CD4-positive, alpha-beta T cell treated with Interleukin-10 for 1 hour (primary cell): ENCODE measurements at places on chromosomes 3 and 15.

GRCh38 chr3:182369861-182370260 is 423.4 kb upstream of the ATP11B start:
- DNase-seq, result no peak

DNA sequence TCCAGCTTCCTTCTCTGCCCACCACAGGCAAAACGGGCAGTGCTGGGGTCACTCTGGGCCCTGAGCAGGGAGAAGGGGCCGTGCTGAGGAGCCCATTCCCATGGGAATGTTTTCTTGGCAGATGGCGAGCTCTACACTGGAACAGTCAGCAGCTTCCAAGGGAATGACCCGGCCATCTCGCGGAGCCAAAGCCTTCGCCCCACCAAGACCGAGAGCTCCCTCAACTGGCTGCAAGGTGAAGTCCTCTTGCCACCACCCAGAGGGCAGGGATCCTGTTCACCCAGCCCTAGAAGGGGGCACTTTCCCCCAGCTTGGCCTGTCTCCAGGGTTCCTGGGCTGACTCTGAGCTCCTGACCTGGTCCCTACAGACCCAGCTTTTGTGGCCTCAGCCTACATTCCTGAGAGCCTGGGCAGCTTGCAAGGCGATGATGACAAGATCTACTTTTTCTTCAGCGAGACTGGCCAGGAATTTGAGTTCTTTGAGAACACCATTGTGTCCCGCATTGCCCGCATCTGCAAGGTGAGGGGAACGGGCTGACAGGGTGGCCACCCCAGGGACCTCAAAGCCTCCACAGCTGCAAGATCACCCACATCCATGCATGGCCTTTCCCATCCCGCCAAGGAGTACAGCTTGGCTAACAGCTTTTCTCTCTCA is 12.4 kb downstream of the CIB1 start:
- peak; percentile 36 for DNase-seq

- peak; percentile 34 for DNase-seq
These were observed 115.7 kb upstream of the TSPAN3 start for GRCh38 chr15:77186594-77187011.

DNA sequence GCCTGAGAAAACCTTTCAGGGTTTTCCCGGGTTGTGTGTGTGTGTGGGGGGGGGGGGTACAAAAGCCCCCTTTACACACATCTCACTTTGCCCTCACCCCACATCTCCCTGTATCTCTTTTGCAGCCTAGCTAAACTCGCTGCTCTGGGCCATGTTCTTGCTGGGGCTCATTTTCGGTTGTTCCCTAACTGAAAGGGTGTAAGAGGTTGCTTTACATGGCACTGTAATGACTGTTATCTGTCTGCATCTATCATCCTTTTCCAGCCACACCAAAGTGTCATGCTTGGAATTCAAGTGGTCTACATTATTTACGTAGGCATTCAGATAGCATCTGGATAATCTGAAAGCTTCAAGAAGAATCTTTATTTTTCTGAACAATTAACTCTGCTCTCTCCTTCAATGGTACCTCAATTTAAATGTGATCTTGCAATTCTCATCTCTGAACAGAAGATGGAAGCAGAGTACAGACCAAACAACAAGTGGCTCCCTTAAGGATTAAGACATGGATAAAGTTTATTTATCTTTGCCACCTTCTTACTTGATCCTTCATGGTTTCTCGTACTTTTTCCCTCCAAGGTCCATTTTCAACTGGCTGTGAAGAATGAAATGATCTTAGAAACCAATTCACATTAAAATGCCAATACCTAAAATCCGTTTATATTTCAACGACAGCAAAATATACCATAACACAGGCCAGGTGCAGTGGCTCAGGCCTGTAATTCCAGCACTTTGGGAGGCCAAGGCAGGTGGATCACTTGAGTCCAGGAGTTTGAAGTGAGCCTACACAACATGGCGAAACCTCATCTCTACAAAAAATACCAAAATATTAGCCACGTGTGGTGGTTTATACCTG is 34.9 kb downstream of the DCLK3 start:
- DNase-seq, result peak; percentile 45

DNA sequence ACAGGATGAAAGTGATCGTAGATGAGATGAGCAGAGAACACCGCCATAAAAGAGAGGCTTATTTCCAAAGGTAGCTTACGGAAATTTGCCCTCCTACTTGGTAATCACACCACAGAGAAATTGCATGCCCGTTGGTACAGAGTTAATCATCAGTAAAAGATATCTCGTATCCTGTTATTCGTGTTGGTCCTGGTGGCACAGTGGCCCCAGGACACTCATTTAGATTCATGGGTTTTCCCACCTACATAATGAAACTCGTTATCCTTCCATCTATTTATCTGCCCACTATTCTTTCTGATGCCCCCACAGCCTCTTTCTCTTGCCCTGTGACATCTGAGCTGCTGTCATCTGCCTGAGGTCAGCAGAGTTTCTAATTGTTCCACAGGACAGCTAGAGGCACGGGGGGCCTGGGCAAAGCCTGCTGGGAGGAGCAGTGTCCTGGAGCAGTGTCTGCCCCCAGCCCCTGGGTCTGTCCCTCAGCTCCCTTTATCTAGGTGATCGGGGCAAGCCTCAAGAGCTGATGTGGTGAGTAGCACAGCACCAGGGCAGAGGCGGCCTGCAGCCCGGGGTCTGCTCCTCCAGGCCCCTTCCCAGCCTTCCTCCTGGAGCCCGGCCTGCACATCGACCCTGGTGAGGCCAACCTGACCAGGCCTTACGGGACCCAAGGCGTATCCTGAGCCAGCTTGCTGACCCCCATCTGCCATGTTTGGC is 42.2 kb downstream of the PXYLP1 start:
- DNase-seq, result no peak

GRCh38 chr3:165751637-165752036 is 85.6 kb downstream of the BCHE start:
- no peak for DNase-seq

DNA sequence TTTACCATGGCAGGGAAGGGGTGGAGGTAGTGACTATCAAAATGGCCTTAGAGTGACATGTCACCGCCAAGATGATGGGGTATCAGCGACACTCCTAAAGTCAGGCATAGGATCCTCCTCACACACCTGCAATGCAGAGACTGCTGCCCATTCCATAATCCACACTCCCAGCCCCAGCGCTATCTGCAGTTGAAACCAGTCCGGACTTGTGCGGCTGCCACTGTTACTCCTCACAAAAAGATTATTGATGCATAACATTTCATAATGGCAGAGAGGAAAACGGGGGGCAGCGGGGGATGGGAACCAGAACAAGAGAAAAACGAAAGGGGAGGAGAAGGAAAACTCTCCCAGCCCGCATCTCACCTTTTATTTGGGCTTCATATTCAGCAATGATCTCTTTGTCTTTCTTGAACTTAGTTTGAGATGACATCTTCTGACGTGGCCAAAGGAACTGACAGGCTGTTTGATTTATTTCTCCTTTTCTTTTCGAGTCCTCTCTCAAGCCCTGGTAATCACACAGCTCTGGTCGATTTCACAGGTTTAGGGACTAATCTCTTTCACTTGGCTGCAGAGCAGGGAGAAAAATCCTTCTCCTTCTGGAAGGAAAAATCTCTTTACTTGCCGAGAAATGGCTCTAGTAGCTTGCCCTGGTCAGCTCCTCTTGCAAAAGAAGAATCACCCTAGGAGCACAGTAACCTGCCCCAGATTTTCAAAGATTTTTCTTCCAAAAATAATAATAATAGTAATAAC is 749 bp downstream of the SRGAP3 start:
- no peak for DNase-seq

GRCh38 chr3:76684946-76685345 is 355.0 kb upstream of the ROBO2 start:
- no peak for DNase-seq

DNA sequence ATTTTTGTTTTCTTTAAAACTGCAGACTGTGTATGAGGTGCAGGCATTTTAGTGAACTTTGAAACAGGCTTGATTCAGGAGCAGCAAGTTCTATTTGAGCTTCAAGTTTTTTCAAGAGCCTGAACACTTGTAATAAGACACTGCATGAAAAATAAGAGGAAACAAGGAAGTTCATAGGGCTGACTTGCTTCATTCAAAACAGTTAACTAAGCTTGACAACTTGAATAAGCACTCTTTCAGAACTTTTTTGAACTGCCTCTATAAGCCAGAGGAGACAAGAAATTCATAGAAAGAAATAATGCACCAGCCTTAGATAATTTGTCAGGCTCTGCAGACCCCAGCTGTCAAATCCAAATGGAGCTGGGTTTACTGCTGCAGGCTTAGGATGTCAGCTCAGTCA is 130.2 kb downstream of the SSR3 start:
- no peak for DNase-seq

GRCh38 chr3:13557926-13558325 is 9.0 kb downstream of the FBLN2 start:
- DNase-seq, result no peak

DNA sequence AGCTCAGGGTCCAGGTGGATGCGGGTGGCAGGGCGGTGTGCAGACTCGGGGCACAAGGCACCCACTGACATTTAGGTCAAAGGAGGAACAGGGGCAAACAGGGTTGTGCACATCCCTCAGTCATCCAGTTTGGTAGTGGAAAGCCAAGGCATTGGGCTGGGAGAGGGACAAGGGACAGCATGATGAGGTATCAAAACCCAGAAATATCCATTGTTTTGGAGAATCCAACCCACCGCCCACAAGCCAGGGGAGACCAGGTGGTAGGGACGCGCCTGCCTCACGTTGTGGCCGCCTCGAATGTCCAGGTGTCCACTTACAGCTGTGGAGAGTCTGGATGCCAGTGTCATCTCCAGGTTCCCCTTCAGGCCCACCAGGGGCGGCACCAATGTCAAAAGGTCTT is 33.3 kb downstream of the SLC41A3 start:
- no peak for DNase-seq

GRCh38 chr15:50145451-50145872 is 26.4 kb upstream of the ATP8B4 start:
- peak; percentile 56 for DNase-seq

DNA sequence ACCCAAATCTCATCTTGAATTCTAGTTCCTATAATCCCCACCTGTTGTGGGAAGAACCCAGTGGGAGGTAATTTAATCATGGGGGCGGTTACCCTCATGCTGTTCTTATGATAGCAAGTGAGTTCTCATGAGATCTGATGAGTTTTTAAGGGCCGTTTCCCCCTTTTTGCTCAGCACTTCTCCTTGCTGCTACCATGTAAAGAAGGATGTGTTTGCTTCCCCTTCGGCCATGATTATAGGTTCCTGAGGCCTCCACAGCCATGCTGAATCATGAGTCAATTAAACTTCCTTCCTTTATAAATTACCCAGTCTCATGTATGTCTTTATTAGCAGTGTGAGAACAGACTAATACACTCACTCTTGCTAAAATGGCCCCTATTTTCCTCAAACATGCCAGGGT is 374.7 kb downstream of the TUSC7 start:
- peak; percentile 0 for DNase-seq

- no peak for DNase-seq
These were observed 49.3 kb downstream of the CMTM6 start for GRCh38 chr3:32453346-32453745.

DNA sequence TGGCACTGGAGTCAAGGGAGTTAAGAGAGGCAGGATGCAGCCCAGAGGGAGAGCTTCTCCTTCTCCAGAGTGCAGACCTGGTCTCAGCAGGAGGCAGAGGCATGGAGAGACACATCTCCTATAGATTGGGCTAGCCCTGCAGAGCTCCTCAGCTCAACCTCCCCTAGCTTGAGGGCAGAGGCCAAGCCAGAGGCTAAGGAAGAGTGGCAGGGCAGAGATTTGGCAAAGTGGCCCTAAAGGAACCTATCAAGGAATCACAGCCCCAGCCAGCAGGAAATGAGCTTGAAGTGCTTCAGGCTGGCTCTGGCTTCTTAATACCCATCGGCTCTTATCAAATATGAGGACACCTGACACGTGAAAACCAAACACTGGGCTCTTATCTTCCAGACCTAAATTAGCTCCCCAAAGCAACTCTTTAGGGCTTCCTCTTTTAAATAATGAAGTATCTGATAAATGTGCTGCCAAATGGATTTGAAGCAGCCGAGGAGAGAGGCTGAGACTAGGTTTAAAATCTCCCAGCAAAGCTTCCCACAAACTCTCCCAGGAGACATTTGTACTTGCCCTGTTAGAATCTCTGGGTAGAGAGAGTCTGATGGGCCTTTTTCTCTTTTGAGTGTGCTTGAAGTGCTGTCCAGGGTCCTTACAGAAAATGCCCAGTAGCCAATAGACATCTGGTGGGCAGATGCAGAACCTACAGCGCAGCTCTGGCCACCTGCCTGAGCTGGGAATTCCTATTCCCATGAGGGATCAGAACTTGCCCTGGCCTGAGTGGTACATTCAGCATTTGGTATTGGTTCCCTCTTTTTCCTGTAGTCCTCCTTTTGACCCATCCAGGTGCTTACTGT is 271.4 kb downstream of the CLSTN2 start:
- DNase-seq, result no peak

GRCh38 chr3:50370594-50370993 is 11.3 kb upstream of the TMEM115 start:
- DNase-seq, result no peak

GRCh38 chr3:50637011-50637410 is 20.1 kb downstream of the MAPKAPK3 start:
- no peak for DNase-seq

DNA sequence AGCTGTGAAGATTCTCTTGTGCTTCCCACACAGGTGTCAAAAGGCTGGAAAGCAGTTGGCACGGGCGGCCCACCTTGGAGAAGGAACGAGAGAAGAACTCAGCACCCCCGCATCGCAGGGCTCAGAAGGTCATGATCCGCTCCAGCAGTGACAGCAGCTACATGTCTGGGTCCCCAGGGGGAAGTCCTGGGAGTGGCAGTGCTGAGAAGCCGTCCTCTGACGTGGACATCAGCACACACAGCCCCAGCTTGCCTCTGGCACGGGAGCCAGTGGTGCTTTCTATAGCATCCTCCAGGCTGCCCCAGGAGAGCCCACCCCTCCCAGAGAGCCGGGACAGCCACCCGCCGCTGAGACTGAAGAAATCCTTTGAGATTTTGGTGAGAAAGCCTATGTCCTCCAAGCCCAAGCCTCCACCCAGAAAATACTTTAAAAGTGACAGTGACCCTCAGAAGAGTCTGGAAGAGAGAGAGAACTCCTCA is 31.4 kb downstream of the STARD5 start:
- peak; percentile 71 for DNase-seq

DNA sequence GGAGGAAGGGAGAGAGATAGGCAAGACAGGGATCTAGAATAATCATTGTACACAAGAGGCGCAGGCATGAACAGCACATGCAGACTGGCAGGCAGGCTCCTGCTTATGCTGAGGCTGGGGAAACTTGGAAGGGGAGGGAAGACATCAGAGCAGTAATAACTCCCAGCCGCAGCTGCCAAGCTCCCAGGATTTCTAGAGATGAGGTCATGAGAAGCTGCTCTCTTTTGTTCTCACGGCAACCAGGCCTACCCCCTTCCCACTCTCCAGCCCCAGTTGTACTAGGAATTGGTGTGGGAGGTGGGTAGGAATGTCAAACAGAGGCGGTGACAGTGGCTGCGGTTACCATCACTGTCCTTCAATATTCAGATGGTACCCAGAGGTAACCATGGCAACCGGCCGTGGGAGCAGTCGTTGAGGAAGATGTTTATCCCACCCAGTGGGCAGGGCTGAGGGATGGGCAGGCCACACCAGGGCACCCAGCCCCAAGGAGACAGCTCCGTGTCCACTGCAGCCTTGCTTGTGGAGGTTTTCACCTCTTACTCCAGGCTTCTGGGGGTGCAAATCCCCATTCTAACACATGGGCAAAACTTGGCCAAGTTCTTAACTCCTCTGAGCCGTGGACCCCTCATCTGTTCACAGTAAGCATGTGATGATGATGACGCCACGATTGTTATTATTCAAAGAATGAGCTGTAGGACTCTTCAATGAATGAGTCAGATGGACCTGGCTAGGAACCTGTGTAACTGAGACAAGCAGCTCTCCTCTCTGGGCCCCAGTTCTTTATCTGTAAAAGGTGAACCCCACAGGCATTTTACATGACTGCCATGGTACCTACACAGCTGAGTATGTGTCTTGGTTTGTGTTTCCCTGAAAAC is 360.8 kb upstream of the PROK2 start:
- DNase-seq, result no peak
